ENCODE measurements at places on chromosomes 12 and 14.

DNA sequence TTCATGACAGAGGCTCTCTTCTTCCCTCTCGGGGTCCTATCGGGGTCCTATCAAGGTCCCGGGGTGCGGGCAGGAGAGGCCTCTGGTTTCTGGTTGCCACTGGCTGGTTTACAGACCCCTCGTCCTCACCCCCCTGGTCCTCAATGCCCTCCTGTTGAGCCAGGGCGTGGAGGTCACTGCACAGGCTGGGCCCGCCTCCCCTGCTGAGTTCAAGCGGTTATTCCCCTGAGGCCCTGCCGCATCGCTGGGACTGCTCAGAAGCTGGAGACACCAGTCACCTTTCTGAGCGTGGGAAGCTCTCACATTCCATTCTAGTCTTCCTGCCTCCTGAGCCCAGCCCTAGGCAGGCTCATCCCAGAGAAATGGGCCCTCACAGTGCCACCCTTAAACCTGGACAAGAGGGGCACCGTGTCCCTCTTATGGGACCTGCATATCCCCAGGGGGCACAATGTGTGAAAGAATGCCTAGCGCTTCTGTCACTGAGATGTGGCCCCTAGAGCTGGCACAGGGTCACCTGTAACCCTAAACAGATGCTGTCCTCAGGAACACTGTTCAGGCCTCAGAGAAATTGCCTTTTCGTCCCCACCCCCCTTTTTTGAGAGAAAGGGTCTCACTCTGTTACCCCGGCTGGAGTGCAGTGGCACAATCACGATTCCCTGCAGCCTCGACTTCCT, 177.7 kb upstream of the RGS6 start:
- DNase-seq = no peak

GRCh38 chr14:93322929-93323599, 9.8 kb downstream of the BTBD7 start:
- DNase-seq = no peak

DNA sequence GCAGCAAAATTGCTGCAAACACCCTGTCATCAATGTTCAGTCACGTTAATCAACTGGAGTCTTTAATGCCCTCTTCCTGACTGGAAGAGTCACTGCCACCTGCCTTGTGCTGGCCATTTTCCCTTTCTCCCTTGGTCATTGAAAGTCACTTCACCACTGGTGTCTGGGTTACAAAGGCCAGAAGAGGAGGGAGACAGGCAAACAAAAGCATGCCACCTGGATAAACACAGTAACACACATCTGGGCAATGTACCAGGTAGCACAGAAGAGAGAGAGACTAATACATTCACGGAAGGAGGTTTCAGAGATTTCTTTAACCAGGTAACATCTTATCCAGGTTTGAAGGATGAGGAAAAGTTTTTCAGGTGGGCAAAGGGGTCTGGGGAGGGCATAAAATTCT, 32.7 kb downstream of the GPHB5 start:
- no peak for DNase-seq

- DNase-seq = no peak
Measured at GRCh38 chr14:85529803-85530574, at the start of gene FLRT2. Gene FLRT2, plus strand, starts transcription at chr14:85530144. Its CDS starts 91,371 bp downstream, at chr14:85621515.

- no peak for DNase-seq
Measured at GRCh38 chr12:12091977-12092663, 21.4 kb downstream of the BCL2L14 start.

DNA sequence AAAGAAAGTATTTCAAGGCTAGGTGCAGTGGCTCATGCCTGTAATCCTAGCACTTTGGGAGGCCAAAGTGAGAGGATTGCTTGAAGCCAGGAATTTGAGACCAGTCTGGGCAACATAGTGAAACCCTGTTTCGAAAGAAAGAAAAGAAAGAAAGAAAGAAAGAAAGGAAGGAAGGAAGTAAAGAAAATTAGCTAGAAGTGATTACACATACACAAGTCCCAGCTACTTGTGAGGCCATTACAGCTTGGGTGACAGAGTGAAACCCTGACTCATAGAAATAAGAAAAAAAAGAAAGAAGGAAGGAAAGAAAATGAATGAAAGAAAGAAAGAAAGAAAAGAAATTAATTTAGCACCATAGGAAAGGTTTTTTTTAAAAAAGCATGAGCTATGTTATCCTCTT, 33.3 kb upstream of the PPP1CC start:
- DNase-seq = no peak

DNA sequence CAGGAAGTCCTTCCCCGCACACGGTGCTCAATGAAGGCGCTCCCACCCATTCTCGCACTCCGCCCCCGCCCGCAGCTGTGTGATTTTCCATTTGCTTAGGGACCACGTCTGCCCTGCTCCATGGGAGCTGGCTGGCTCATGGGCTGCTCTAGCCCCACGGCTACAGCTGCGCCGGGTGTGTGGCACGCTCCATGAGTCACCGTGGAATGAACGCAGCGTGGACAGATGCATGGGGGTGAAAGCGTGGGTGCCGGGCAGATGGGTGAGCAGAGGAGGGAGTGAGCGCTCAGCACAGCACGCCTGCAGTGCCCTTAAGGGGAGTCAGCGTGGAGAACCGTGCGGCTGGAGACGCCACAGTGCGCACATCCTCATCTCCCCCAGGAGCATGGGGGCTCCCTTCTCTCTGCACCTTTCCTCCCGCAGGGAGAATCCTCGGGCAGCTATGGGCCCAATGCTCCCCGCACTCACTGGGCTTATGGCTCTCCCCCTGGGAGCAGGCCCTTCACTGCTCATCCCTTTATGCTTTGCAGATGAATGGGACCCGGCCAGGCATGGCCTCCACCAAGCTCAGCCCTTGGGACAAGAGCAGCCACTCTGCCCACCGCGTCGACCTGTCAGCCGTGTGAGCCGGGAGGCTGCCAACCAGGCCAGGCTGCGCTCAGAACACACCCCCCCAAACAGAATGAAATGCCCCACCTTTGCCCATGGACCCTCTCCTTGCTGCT, 185.1 kb downstream of the ADGRD1 start:
- DNase-seq = no peak

DNA sequence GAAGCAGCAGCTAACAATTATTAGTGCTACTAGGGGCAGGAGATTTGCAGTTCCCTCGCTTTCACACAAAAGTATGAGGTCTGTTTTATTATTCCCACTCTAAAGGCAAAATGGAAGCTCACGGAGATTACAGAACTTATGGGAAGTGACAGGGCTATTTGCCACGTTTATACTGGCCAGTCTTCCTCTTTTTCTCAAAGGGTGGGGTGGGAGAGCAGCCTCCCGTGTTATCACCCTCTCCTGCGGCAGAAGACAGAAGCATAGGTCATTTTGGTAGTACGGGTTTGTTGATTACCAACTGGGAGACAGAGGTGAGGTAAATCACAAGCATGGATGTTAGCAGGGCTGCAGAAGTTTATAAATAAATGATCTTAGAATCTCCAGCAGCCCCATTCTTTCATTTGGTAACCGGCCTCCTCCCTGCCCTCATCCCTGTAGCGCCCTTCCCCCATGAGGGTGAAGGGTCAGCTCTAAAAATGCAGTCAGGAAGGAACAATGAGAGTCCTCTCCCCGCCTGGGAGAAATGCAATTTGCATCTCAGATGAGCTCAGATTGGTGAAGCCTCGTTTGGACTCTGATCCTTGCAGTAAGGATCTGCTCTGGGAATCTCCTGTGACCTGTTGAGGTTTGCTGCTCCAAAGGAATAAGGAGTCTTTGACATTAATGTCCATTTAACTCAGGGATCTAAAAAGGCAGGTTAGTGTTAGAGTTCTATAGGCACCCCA, 44.7 kb upstream of the SINHCAF start:
- DNase-seq = no peak

DNA sequence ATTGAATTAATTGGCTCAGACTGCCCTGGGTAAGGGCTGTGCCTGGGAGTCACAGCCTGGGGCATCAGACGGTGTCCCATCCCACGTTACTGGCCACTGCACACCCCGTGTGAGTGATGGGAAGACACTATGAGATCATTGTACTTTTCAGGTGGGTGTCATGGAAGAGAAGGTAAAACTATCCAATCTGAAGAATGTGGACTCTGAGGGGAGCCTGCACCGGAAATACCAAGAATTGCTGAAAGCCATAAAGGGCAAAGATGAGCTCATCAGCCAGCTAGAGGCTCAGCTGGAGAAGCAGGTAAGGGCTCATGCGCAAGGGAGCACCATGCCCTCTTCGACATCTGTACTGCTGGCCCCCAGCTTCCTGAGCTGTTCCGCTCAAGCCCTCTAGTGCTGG, 24.0 kb downstream of the PLEKHH1 start:
- DNase-seq = no peak

GRCh38 chr14:67680121-67680602, 5.7 kb upstream of the VTI1B start:
- no peak for DNase-seq

- no peak for DNase-seq
Measured at GRCh38 chr14:75822522-75823141, 159.2 kb downstream of the TGFB3 start.

- DNase-seq = peak; percentile 53
Measured at GRCh38 chr12:106227641-106228319, 20.0 kb downstream of the CKAP4 start.

DNA sequence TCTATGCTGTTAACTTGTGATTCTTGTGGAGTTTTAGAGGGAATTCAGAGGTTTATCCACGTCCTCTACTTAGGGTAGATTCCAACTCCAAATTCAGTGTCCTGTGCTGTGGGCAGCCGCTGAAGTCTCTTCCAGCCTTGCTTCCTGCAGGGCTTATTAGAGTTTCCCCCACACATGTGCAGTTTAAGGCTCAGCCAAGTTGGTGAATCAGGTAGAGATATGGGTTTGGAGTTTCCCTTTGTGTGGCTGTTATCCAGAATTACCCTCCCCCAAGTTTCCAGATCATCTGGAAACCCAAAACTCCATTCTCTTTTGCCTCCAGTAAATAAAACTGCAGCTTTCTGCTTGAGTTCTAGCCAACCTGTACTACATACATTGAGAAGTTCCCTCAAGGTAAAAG, 853.7 kb downstream of the GALC start:
- DNase-seq = no peak

- DNase-seq = no peak
Measured at GRCh38 chr12:62372134-62372533, 94.5 kb upstream of the MON2 start.

- no peak for DNase-seq
Measured at GRCh38 chr14:60532442-60532841, 23.5 kb downstream of the SIX6 start.
